Dermis lymphatic vessel endothelial cell (primary cell): ENCODE measurements at places on chromosomes 11 and 22. TPM values are rescaled to one million over a fixed set of nuclear protein-coding genes. Genes with fewer than 3 reads are reported as not detected.

The LSP1 gene
- total RNA-seq: 0.11 TPM in 1 of 2 replicates, not detected in the other

The RIC3 gene
- not detected in 2 replicates for total RNA-seq

The CRYBB2 gene
- total RNA-seq: not detected in 2 replicates

The SNX32 gene
- total RNA-seq: 0.22 and 0.52 TPM in 2 replicates
